CD4-positive, alpha-beta memory T cell (primary cell): ENCODE measurements at places on chromosomes 7 and 10.

DNA sequence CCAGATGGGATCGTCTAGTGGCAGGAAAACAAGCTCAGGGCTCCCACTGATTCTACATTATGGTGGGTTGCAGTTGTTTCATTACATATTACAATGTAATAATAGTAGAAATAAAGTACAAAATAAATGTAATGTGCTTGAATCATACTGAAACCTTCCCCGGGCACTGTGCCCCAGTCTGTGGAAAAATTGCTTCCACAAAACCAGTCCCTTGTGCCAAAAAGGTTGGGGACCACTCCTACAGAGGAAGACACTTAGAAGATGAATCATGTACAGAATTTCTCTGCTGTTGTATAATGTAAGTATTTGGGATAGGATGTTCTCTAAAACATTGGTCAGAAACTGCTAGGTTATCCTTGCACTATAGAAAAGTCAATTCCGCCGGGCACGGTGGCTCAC, 11.3 kb upstream of the PHYH start:
- DNase-seq: no peak
- no peaks in the 10 kb centered on the region for H3K4me1 ChIP-seq
- no peak overlapping the region for H3K27ac ChIP-seq
- no peaks in the 10 kb centered on the region for H3K27me3 ChIP-seq
- no peak overlapping the region for H3K4me3 ChIP-seq

- no peak within 1 kb of the TSS for H3K27ac ChIP-seq
- H3K4me3 ChIP-seq: peak within 1 kb of the TSS; percentile 19
- H3K36me3 ChIP-seq: no peaks in the 10 kb centered on the region
- no peaks in the 10 kb centered on the region for H3K27me3 ChIP-seq
- DNase-seq: peak; percentile 34
These were observed at the start of gene ECHDC3 for GRCh38 chr10:11742009-11742778. Gene ECHDC3 (plus strand): TSS chr10:11742382. CDS start chr10:11742577, 195 bp downstream.

DNA sequence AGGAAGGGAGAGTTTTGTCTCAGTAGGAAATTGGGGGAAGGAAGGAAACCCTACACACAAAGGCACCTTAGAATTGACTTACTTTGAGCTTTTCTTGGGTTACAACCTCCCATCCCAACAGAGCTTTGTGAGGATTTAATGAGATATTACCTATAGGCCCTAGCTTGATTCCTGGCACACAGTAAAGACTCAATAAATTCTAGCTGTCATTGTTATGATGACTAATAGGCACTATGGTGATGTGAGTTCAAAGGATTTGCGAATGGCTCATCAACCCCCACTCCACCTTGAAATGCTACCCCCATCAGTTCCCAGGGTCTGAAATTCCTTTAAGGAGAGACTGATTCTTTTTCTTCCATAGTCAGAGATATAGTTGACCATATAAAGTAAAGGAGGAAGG, 67.9 kb upstream of the SMNDC1 start:
- no peaks in the 10 kb centered on the region for H3K27me3 ChIP-seq
- H3K36me3 ChIP-seq: no peaks in the 10 kb centered on the region
- H3K4me1 ChIP-seq: no peaks in the 10 kb centered on the region
- H3K27ac ChIP-seq: no peak overlapping the region

- no peaks in the 10 kb centered on the region for H3K36me3 ChIP-seq
- DNase-seq: no peak
- no peaks in the 10 kb centered on the region for H3K27me3 ChIP-seq
- H3K27ac ChIP-seq: no peak overlapping the region
These were observed 1336.0 kb upstream of the CELF2 start for GRCh38 chr10:9681655-9682054.

DNA sequence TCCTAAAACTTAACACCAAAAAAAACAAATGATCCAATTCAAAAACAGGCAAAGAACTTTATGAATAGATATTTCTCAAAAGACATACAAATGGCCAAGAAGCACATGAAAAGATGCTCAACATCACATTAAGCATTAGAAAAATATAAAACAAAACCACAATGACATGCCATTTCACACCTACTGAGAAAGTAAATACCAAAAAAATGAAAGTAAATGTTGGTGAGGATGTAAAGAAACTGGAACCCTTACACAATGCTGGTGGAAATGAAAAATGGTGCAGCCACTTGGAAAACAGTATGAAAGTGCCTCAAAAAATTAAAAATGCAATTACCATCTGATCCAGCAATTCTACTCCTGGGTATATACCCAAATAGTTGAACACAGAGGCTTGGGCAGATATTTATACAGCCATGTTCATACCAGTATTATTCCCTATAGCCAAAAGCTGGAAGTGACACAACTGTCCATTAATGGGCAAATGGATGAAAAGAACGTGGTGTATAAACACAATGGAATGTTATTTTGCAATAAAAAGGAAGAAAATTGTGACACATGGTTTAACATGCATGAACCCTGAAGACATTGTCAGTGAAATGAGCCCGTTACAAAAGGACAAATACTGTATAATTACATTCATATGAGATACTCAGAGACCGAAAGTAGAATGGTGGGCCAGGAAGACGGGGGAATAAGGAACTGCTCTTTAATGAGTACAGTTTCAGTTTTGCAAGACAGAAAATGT, 89.0 kb downstream of the JMJD1C start:
- no peak overlapping the region for H3K4me3 ChIP-seq
- no peaks in the 10 kb centered on the region for H3K36me3 ChIP-seq
- no peak overlapping the region for H3K27ac ChIP-seq
- no peaks in the 10 kb centered on the region for H3K27me3 ChIP-seq
- H3K4me1 ChIP-seq: peaks cover 6% of the 10 kb centered on the region

GRCh38 chr7:79806161-79806734, 328.4 kb upstream of the GNAI1 start:
- H3K36me3 ChIP-seq: no peaks in the 10 kb centered on the region
- no peak for DNase-seq
- no peak overlapping the region for H3K27ac ChIP-seq
- H3K4me3 ChIP-seq: no peak overlapping the region
- H3K4me1 ChIP-seq: no peaks in the 10 kb centered on the region
- no peaks in the 10 kb centered on the region for H3K27me3 ChIP-seq

GRCh38 chr7:108627476-108628051, 57.9 kb downstream of the DNAJB9 start:
- no peaks in the 10 kb centered on the region for H3K27me3 ChIP-seq
- H3K36me3 ChIP-seq: no peaks in the 10 kb centered on the region
- no peak for DNase-seq

- no peak for DNase-seq
- no peak overlapping the region for H3K4me3 ChIP-seq
- H3K36me3 ChIP-seq: peaks cover 4% of the 10 kb centered on the region
- H3K27ac ChIP-seq: no peak overlapping the region
- no peaks in the 10 kb centered on the region for H3K4me1 ChIP-seq
These were observed 33.1 kb downstream of the RCC1L start for GRCh38 chr7:75040512-75040911.

DNA sequence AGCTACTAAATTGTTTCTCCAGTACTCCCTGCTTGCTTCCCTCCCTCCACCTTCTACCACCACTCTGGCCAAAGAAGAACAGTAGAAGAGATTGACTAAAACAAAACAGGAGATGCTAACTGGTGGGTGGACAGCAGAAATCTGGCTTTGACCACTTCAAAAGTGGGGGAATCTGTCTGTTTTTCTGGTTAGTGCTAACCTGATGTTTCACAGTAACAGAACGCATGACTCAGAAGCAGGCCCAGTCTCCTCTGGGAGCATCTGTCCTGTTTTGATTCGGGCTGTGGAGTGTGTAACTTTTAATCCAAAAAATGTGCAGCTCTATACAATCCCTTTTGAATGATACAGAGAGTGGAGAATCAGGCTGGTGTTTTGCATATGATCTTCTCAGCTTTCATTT, 32.7 kb upstream of the ZNF438 start:
- DNase-seq: no peak
- no peaks in the 10 kb centered on the region for H3K36me3 ChIP-seq
- H3K27ac ChIP-seq: no peak overlapping the region
- no peaks in the 10 kb centered on the region for H3K27me3 ChIP-seq
- no peak overlapping the region for H3K4me3 ChIP-seq

- no peaks in the 10 kb centered on the region for H3K4me1 ChIP-seq
- H3K27ac ChIP-seq: no peak overlapping the region
- no peak for DNase-seq
- H3K4me3 ChIP-seq: no peak overlapping the region
- no peaks in the 10 kb centered on the region for H3K36me3 ChIP-seq
These were observed 43.9 kb upstream of the GRB10 start for GRCh38 chr7:50826371-50827172.

GRCh38 chr10:79336739-79337138, 10.5 kb upstream of the PPIF start:
- peaks cover 5% of the 10 kb centered on the region for H3K4me1 ChIP-seq
- H3K36me3 ChIP-seq: no peaks in the 10 kb centered on the region
- H3K27ac ChIP-seq: no peak overlapping the region
- DNase-seq: no peak
- H3K4me3 ChIP-seq: no peak overlapping the region
- no peaks in the 10 kb centered on the region for H3K27me3 ChIP-seq

DNA sequence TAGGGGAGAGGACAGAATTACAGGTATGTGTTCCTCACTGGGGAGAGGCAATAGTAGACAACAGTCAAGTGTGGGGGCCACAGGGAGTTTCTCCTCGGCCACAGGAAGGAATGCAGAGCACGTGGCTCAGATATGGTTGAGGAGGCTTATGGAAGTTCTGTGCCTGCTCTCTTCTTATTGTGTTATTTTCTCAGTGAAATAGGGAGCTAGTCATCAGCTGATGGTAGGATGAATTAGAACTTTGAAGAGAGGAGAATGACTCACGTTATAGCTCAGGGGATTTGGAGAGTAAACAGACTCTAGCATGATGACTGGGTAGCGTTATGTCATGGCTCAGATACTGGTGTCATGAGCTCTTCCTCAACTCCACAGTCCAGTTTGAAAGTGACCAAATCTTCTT, 308.3 kb upstream of the IGFBP3 start:
- H3K27me3 ChIP-seq: no peaks in the 10 kb centered on the region
- H3K4me3 ChIP-seq: no peak overlapping the region
- H3K27ac ChIP-seq: no peak overlapping the region
- no peaks in the 10 kb centered on the region for H3K4me1 ChIP-seq
- H3K36me3 ChIP-seq: no peaks in the 10 kb centered on the region

GRCh38 chr7:121873289-121874194, 581 bp downstream of the PTPRZ1 start:
- no peak for DNase-seq
- no peak overlapping the region for H3K4me3 ChIP-seq
- no peak overlapping the region for H3K27ac ChIP-seq
- H3K27me3 ChIP-seq: no peaks in the 10 kb centered on the region
- no peaks in the 10 kb centered on the region for H3K36me3 ChIP-seq
- no peaks in the 10 kb centered on the region for H3K4me1 ChIP-seq

GRCh38 chr7:143383642-143383957, 2.5 kb downstream of the ZYX start:
- peak overlapping the region; percentile 12 for H3K27ac ChIP-seq
- H3K36me3 ChIP-seq: peaks cover 29% of the 10 kb centered on the region
- peaks cover 69% of the 10 kb centered on the region for H3K4me1 ChIP-seq
- DNase-seq: no peak
- no peak overlapping the region for H3K4me3 ChIP-seq

DNA sequence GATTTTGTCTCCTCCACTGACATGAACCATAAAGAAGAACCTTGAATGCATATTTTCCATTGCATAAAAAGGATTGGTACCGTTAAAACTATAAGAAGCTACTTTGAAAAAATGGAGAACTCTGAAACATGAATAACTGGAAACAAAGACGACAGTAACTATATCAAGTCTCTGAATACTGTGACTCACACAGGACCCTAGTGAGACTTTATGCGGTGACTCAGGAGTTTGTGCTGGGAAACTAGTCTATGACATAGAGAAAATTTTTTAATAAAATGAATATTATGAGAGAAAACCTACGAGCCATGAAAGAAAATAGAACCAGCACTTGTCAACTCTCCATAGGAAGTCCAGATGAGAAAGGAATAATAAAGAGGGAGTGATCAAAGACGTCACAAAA, 339.9 kb upstream of the ADARB2 start:
- no peak overlapping the region for H3K27ac ChIP-seq
- H3K36me3 ChIP-seq: no peaks in the 10 kb centered on the region
- H3K4me1 ChIP-seq: no peaks in the 10 kb centered on the region
- no peak for DNase-seq
- H3K27me3 ChIP-seq: no peaks in the 10 kb centered on the region

DNA sequence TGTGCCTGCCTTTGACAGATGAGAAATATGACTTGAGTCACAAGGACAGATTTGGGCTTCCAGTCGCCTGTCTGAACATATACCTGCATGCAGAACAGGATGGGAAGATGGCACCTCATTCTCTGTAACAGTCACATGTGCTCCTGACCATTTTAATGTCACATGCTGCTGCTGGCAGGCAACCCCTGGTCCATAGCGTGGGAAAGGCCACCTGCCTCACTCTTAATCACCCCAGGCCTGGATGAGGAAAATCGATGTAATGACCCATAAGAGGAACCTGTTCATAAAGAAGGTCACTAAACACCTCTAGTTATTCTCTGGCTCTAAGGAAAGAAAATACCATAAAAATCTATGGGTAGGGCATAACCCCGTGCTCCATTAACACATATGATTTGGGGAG, 110.2 kb downstream of the GFRA1 start:
- H3K4me1 ChIP-seq: no peaks in the 10 kb centered on the region
- DNase-seq: no peak
- no peaks in the 10 kb centered on the region for H3K36me3 ChIP-seq
- no peak overlapping the region for H3K4me3 ChIP-seq
- no peaks in the 10 kb centered on the region for H3K27me3 ChIP-seq
- no peak overlapping the region for H3K27ac ChIP-seq

- H3K4me1 ChIP-seq: no peaks in the 10 kb centered on the region
- H3K27ac ChIP-seq: no peak overlapping the region
- H3K36me3 ChIP-seq: no peaks in the 10 kb centered on the region
- no peaks in the 10 kb centered on the region for H3K27me3 ChIP-seq
These were observed 106.6 kb upstream of the COL1A2 start for GRCh38 chr7:94288096-94288495.

GRCh38 chr7:149790146-149790548, 16.8 kb upstream of the ZNF467 start:
- no peaks in the 10 kb centered on the region for H3K36me3 ChIP-seq
- H3K4me1 ChIP-seq: no peaks in the 10 kb centered on the region
- DNase-seq: peak; percentile 16
- H3K27me3 ChIP-seq: no peaks in the 10 kb centered on the region
- no peak overlapping the region for H3K4me3 ChIP-seq

GRCh38 chr7:129665013-129665401, 53.5 kb downstream of the NRF1 start:
- H3K4me3 ChIP-seq: no peak overlapping the region
- no peak overlapping the region for H3K27ac ChIP-seq
- H3K27me3 ChIP-seq: no peaks in the 10 kb centered on the region
- peaks cover 8% of the 10 kb centered on the region for H3K36me3 ChIP-seq
- DNase-seq: no peak
- H3K4me1 ChIP-seq: no peaks in the 10 kb centered on the region
